Activated T-cell treated with anti-CD3 and anti-CD28 coated beads, Interleukin-2, amount 50 U/mL, for 1 hour (primary cell): ENCODE measurements at places on chromosomes 16 and 17.

- no peak for DNase-seq
These were observed 7.2 kb downstream of the SPAG7 start for GRCh38 chr17:4960279-4960922.

GRCh38 chr16:66810391-66810790, 9.0 kb upstream of the TERB1 start:
- DNase-seq = no peak

DNA sequence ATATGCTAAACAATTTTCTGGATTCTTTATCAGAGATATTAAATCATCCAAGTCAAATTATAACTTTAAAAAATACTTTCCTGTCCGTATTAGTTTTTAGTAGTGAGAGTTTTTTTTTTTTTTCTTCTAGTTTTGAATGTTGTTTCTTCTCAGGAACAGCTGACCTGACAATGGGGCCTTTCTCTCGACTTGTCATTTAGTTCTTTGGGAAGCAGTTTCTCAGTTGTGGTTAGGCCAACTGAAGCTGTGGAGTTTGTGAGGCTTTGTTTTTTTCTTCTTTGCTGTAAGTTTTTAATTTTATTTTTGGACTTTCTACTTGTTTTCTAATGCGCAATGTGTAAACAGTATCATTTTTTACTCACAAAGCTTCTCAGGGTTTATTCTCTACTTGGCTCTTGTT, 140.8 kb downstream of the FTO start:
- no peak for DNase-seq

DNA sequence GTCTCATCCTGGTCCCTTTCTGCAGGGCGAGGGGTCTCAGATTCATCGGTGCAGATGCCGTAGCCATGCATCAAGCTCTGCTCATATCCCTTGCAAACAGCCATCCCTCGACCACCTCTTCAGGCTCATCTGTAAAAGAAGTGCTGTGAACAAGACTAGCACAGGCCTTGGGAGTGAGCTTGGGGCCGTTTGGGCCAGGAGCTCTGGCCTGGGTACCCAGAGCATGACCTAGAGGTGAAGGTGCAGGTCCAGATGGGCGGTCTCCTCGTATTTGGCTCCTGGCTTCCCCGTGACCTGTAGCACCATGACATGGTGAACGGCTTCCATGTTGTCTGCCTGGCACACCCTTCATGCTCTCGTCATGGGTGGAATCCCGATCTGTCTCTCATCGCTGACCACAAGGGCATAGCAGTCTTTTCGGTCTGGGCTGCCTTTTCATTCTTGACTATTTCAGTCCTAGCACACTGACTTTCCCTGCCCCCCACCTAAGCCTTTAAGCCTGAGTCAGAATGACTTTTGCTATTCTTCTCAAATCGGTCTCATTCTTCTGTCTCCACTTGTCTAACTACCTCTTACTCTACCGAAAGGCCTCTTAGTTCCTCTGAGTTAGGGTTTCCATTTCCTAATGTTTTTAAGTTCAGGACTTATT, 216.0 kb downstream of the FOXL1 start:
- no peak for DNase-seq

- peak; percentile 82 for DNase-seq
These were observed at the start of gene APOBR for GRCh38 chr16:28494121-28494851. Gene APOBR, plus strand, starts transcription at chr16:28494643. Its CDS starts 39 bp downstream, at chr16:28494682.

DNA sequence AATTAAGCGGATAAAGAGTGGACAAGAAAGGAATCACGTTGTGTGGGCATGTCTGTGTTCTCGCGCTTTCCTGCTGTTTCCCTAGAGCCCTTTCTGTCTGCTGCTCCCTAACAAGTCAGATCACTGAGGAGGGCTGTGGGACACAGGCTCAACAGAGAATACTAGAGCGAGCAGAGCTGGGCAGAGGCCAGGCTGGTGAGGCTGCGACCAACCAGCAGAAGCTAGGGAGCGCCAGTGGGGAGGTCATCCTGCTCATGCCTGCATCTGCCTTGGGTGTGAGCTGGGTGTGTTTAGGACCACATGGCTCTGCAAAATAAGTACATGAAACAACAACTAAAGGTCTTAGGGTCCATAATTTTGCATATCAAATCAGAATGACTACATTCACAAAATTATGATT, 11.5 kb upstream of the FOXJ1 start:
- DNase-seq = peak; percentile 16

DNA sequence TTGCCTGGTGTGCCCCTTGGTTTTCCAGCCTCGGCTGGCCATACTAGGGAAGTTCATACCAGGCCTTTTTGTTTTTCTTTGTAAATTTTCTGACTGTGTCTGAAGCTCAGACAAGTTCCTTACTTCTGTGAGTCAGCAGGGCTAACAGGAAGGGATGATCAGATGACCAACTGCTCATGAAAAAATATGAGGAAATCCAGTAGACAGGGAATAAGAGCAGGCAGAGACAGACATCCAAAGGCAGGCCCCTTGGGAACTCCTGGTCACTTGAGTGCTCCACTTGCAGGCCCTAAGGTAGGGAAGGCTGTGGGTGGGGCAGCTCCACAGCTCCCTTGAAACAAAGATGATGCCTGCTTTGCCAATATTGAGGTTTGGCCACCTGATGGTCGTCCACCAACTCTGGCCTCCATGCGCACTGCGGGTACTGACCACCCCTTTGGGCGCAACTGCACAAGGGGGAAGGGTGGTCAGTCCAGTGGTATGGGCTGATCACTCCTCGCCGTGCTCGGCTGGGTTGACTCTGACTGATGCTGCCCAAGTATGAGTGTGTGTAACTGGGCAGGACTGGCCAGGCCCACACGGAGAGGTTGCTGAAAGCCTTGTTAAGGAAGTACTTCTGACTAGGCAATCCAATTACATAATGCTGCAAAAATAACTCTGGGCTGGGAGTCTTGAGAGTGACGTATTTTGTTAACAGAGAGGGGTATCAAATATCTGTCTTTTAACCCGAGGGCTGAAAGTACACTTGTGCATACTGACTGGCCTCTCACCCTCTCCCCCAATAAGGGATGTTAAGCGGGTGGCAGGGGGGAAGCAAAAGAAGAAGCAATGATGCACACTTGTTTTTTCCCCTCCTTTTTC, 20.8 kb upstream of the ZFHX3 start:
- DNase-seq = no peak

- peak; percentile 67 for DNase-seq
These were observed 58.0 kb upstream of the GSE1 start for GRCh38 chr16:85554889-85555718.

GRCh38 chr17:58311429-58311894, 17.1 kb downstream of the TSPOAP1 start:
- DNase-seq = no peak

DNA sequence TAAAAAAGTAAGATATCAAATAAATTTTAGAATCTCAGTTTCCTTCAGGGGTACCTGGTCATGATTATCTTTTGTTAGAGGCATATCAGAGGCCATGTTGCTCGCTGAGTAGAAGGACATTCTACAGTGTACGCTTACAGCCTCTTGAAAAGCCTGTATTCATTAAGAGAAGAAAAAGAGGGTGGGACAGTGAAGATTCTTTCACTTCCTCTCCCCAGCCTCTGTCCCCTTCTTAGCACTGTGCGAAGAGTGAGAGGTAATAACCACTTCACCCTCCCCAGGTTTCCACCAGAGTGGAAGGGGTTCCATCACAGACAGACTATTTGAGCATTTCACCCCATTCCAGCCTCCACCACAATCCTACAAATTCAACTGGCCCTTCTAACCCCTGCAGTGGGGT, 4.8 kb upstream of the LPO start:
- DNase-seq = no peak
